Cortex of kidney (tissue), 1 donor: ENCODE measurements at places on chromosomes 2 and 18.

- no peak for DNase-seq
Observed at GRCh38 chr2:220075835-220076234, 448.4 kb downstream of the SLC4A3 start.

GRCh38 chr18:79695269-79695668 is 15.7 kb downstream of the CTDP1 start:
- DNase-seq, result no peak

GRCh38 chr2:189146553-189146952 is 33.0 kb downstream of the COL5A2 start:
- no peak for DNase-seq

- no peak for DNase-seq
Observed at GRCh38 chr2:144572977-144573376, 53.1 kb upstream of the ZEB2 start.

DNA sequence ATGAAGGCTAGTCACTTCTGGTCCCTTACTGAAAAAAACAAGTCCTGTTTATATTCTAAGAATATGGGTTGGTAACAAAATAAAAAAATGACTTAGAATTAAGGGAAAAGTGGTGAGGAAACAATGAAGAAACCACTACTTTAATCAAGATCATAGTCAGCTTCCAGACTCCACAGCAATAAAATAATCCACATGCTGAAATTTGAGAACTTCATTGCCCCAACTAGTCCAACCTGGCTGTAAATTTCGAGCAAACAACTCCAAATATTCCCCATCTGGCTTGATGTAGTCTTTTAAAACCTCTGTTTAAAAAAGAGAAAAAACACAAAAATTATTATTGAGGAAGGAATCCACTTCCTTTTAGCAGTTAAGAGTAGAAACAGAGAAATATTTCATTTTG is 32.5 kb downstream of the METTL4 start:
- no peak for DNase-seq

DNA sequence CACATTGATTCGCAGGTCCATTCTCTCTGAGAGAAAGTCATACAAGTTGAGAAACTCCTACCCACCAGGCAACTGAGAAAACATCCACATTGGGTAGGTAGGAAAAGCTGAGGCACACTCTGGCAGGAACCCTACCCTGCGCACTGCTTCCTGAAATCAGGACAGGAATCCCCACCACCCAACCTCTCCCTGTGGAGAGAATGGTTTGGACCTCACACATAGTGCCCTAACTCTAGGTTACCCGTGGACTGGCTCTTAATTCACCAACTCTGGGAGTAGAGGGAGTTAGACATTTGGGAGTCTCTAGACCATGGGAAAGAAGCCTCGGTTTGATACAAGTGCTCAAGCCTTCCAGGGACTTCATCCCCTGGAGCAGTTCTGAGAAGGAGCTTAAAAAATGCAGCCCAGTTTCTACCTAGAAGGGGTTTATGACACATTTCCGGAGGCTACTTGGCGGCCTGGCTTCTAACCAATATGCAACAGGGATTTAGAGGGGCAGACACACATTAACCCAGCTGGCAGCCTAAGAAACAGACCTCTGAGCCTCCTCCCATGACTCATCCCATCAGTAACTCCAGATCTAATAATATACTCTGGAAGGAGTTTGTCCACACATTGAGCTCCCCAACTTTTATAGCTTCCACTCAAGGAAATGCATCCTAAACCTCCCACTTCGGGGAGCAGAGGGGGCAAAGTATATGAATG is 136.7 kb downstream of the EML6 start:
- DNase-seq, result no peak

DNA sequence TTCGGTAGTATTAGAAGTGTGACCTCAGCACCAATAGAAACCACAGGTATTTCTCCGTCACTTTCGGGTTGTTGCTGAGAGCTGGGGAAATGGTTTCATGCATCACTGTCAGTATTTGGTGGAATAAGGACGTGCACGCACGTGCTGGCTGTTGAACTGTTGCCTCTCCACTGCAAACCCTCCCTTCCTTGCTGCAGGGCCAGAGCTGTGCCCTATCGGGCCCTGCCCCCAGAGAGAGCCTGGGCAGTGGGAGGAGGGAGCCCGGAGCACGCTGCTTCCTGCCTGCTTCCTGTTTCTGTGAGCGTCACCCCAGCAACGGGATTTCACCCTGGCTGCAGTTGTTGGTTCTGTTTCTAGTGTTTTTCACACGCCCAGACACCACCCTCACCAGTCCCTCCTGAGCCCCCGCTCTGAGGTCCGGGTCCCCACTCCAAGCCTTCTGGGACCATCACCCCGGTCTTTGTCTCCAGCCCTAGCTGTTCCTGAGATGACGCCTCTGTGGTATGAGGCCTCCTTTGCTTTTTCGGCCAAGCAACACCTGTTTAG is 47.4 kb downstream of the LRRFIP1 start:
- no peak for DNase-seq

GRCh38 chr2:227862227-227862740 is 9.1 kb upstream of the DAW1 start:
- no peak for DNase-seq

- DNase-seq, result no peak
Observed at GRCh38 chr2:235037604-235038166, 85.9 kb downstream of the SH3BP4 start.

- DNase-seq, result no peak
Observed at GRCh38 chr2:222452422-222452950, 28.1 kb downstream of the SGPP2 start.

- DNase-seq, result no peak
Observed at GRCh38 chr2:148486655-148487054, 157.9 kb upstream of the EPC2 start.

DNA sequence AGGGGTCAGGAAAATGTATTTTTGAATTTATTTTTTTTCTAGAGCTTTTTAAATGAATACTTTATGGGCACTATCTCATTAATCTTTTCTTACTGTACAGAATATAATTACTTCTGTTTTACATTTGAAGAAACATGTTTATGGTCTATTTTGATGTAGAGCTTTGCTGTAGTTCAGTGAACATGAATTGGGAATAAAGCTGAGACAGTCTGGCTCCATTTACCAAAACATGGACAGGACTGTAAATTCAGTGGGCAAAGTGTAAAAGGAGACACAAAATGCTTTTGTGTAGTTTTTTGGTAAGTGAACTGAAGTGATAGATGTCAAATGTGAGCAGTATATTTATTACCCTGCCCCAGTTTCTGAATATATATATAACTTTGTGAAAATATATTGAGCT is 1298.8 kb upstream of the NXPH2 start:
- no peak for DNase-seq

DNA sequence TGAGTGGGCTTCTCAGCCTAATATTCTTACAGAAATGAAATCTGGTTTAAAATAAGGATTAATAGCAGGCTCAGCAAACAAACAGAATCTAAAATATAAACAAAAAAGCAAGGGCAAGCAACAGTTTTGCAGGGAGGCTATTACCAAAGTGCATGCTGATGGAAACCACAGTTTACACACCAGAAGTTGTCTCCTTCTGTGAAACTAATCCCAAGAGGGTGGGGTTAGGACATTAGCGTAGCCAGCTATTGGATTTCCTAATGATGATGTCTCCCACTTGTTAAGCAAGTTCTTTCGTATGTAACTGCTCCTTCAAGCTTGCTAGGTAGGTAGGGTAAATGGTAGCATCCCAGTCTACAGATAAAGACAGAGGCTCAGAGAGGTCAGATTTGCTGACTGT is 65.0 kb upstream of the TSPYL6 start:
- no peak for DNase-seq

GRCh38 chr2:192038110-192038509 is 156.6 kb downstream of the TMEFF2 start:
- no peak for DNase-seq

DNA sequence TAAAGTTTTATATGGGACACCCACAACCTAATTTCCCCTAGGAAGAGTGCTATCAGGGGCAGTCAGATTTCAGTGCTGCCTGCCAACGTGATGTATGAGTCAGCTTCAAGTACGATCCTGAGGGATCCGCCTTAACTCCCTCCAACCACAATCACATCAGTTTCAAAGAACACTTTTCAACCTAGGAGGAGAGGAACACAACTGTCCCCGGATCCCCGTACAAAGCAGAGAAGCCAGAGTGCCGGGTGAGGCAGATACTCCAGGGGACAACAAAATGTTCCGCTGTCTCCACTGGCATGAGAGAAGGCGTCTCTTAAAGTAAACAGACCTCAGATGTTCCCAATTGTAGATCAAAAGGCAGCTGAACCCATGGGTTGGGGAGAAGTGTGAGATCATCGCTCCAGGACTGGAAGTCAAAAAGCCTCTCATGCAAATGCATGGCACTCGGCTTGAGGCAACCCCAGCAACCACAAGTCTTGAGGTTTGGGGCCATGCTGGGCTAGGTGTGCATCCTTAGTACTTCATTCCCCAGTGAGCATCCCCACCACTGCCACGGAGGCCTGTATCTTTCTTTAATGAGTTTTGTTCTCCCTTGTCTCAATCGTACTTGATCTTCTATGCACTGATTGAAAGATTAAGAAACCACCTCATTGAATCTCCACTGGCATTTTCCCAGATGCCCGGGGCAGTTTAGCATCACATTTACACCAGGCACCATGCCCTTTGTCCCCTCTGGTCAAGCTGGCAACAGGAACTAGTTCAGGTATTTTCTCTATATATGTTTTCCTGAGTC is 91.0 kb upstream of the CCBE1 start:
- DNase-seq, result no peak

- DNase-seq, result no peak
Observed at GRCh38 chr2:102368461-102369109, 13.0 kb downstream of the IL18R1 start.

DNA sequence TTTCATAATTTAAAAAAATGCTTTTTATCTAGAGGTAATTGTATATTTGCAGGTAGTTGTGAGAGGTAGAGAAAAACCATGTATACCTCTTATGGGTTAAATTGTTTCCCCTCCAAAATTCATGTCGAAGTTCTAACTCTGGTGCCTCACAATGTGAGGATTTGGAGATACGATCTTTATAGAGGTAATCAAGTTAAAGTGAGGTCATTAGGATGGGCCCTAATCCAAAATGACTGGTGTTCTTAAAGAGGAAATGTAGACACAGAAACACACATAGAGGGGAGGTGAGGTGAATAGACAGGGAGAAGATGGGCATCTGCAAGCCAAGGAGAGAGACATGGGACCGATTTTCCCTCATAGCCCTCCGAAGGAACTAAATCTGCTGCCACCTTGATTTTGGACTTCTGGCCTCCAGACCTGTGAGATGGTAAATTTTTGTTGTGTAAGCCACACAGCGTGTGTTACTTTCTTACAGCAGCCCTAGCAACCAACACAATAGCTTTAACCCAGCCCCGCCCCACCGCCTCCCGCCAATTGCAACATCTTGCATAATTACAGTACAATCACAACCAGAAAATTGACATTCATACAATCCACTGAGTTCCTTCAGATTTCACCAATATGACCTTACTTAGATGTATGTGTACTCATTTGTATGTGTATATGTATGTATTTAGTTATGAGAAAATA is 208.9 kb downstream of the MIB1 start:
- no peak for DNase-seq

- DNase-seq, result no peak
Observed at GRCh38 chr2:32739664-32740063, 111.8 kb downstream of the TTC27 start.

- no peak for DNase-seq
Observed at GRCh38 chr2:96241900-96242611, 23.7 kb downstream of the TMEM127 start.

DNA sequence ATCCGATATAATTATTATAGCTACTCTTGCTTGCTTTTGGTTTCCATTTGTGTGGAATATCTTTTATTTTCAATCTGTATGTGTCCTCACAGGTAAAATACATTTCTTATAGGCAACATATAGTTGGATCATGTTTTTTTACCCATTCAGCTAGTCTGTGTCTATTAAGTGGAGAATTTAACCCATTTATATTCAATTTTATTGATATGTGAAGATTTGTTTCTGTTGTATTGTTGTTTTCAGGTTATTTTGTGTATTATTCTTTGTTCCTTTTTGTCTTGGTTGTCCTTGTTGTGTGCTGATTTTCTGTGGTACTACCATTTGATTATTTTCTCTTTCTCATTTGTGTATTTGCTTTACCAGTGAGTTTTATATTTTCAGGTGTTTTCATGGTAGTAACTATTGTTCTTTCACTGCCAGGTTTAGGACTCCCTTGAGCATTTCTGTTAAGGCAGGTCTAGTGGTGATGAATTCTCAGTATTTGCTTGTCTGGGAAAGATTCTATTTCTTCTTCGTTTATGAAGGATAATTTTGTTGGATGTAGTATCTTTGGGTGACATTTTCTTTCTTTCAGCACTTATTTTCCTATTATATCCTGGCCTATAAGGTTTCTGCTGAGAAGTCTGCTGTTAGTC is 95.4 kb downstream of the ANKRD12 start:
- no peak for DNase-seq

DNA sequence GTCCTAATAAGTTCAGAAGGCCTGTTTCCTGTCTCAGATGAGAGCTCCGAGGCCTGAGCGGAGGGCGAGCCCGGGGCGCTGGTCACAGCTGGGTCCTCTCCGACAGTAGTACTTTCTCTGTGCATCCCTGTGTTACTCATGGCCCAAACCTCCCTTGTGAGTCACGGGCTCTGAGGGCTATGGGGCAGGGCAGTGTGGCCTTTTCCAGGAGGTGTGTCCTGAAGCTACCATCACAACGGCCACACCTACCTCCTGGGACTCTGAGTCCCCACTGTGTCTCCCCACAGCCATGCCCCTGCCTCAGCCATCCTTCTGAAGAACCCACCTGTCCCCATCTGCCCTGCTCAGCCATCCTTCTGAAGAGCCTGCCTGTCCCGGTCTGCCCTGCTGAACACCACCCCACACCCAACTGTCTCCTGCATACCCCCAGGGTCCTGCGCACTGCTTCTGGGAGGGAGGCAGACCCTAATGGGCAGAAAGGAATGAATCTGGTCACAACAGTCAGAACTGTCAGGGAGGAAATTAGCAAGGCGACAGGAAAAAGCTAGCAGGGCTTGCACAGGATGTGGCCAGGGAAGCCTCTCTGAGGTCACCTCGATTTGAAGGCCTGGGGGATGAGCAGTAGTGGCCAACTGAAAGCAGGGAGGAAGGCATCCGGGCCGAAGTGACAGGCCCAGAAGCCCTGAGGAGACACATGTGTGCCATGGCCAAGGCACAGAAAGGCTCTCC is 145.4 kb upstream of the RIOK3 start:
- DNase-seq, result no peak

DNA sequence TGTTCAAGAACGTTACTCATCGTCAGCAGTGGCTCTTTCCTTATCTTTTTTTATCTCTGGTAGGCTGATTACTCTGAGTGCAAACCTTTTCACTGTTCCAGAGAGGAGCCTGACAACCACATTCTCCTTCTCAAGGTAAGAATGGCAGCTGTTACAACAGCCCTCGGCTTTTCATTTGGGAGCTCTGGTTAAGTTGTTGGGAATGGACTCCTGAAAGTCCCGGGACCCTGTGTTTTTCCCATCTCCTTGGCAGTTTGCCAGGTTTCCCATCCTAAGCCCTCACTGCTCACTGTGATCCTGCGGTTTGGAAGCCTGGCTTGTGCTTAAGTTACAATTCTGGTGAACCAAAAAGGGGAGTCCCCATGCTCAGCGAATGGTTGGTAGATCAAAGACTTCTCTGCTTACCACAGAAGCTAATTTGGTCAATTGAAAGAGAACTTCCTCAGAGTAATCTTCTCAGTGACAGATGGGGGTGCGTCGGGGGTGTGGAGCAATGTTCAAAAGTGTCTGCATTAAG is 122.3 kb downstream of the LYPD6B start:
- DNase-seq, result no peak
